ENCODE measurements at places on chromosomes 6 and 20.

DNA sequence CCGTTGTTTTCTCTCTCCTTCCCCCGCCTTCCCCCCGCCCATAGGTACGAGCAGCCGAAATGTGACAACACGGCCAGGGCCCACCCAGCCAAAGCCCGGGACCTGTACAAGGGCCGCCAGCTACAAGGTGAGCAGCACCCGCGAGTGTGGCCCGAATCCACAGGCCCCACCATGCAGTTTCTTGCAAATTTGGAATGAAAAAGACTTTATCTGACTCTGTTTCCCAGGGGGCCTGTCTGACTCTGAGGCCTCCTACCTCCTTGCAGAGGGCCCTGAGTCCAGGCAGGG, 167.1 kb downstream of the SMOC2 start:
- no peak for DNase-seq

GRCh38 chr20:1579488-1579887, 22.0 kb upstream of the SIRPD start:
- no peak for DNase-seq

DNA sequence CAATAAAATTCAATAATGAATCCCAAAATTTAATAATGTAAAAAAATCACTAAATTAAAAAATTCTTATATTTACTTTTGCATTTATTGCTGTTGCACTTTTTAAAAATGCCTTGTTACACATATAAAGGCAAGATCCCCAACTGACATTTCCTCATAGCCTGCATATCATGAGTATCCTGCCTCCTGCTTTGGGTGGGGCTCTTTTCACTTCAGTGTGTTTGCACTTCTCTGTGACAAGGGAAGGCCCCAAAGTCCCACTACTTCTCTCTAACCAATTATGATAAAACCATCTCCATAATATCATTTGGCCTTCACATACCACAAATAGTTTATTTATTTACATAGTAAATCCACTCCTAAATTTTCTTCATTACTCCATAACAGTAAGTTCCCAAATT, 446.1 kb upstream of the MARCKS start:
- no peak for DNase-seq

DNA sequence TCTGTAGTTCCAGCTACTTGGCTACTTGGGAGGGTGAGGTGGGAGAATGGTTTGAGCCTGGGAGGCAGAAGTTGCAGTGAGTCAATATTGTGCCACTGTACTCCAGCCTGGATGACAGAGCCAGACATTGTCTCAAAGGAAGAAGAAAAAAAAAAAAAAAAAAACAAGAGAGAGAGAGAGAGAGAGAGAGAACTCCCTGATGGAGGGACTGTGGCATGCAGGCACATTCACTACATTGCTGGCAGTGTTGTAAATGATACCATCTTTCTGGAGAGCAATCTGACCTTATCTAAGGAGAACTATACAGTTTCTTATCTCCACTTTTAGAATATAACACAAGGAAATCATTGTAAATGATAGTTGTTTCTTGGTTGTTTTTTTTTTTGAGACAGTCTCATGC, 85.1 kb downstream of the MDN1 start:
- no peak for DNase-seq

DNA sequence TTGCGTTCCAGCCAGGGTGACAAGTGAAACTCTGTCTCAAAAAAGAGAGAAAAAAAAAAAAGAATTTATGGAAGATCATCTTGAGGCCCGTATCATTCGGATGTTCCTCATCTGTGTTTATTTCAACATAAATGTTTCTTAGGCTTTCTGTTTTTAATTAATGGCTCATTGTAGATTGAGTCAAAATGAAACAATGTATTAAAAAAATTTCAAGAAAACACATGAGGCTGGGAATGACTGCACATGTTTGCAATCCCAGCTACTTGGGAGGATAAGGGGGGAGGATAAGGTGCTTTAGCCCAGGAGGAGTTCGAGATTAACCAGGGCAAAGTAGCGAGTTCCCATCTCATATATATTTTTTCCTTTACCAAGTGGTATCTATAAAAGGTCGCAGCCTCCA, 47.3 kb downstream of the ITCH start:
- DNase-seq = no peak

DNA sequence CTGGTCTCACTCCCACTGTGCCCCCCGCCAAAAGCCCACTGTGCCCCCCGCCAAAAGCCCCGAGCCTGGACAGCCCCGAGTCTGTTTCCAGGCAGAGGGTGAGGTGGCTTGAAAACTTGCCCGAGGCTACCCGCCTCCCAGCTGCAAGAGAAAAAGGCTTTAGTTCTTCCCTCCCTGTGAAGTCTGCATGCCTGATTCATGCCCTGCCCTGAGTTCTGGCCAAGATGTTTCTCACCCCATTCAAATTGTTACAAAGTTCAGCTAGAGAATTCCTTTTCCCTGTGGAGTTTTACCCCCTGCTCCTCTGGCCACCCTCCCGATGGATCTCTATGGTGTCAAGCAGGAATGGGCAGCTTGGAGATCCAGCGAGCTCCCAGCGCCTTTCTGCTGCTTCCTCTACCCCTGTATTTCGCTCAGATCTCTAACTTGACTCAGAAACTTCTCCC, 298.8 kb upstream of the MAP3K7 start:
- DNase-seq = no peak

DNA sequence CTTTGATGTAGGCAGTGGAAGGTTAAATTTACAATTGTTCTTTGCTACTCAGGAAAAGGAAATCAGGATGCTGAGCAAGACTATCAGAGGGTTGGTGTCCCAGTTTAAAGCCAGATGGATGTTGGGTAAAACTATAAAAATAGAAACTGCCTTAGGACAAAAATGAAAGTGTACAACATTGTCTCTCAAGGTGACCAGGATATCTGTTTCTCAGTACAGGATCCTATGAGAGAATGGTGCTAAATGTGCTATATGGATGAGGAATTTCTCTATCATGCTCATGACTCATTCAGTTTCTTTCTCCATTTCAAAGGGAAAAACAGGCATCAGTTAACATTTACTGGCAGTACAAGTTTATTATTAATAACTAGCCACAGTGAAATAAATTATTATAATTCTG, 534.2 kb upstream of the GJE1 start:
- no peak for DNase-seq

DNA sequence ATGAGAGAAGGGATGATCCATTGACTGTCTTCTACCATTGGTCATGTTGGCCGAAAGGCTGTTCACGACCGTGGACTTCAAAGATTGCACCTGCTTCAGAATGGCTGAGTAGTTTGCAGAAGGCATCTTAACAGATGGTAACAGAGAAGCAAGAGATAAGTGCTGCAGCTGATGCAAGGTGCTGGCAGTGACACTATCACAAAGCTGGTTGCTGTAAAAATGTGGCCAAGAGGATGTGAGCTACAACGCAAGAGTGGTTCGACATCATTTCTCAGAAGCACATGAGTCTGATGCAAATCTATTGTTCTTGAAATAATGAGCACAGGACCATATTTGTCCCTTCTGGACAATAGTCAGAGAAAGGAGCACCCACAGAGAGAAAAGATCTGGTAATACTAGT, 27.0 kb upstream of the ANKEF1 start:
- no peak for DNase-seq

DNA sequence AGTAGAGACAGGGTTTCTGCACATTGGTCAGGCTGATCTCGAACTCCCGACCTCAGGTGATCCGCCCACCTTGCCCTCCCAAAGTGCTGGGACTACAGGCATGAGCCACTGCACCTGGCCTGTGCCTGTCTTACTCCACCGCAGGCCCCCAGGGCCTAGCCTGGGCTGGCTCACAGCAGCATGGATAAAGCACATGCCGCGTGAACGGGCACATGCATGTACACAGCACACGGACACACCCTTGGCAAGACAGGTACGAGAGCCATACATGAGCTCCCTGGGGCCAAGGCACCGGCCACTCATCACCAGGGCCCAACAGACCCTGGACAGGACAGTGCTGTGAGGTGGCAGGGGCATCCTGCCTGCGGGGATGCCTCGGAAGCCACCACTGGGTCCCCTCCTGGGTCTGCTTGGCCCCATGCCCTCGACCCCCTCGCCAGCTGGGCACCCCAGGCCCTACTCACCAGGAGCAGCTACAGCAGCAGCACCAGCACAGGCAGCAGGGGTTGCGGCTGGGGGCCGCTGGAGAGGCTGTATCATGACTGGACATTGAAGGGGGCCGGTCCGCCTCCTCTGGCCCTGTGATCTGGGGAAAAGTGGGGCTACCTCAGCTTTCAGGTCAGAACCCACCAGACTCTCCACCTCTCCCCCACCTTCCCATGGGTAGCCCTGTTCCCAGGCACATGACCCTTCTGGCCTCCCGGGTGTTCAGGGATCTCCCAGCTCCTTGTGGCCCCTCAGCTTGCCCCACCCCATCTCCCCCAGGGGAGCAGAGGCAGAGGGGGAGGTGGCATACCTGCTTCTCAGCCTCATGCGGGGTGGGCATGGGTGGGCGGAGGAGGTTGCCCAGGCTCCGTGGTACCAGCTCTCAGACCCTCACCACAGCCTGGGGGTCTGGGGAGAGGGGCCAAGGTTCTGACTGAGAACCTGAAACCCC, 3.0 kb downstream of the RGS19 start:
- DNase-seq = no peak

DNA sequence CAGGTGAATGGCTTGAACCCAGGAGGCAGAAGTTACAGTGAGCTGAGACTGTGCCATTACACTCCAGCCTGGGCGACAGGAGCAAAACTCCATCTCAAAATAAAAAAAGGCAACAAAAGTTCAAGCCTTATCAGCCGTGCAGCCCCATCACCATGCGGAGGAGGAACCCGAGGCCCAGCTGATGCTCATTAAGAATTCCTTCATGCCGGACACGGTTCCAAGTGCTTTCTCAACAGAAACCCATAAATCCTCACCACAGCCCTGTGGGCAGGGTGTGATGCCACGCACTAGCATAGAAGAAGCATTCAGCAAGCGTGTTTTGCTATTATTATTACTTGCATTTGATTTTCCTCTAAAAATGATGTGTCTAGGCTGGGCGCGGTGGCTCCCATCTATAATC, 56.3 kb downstream of the PREX1 start:
- DNase-seq = peak; percentile 27

DNA sequence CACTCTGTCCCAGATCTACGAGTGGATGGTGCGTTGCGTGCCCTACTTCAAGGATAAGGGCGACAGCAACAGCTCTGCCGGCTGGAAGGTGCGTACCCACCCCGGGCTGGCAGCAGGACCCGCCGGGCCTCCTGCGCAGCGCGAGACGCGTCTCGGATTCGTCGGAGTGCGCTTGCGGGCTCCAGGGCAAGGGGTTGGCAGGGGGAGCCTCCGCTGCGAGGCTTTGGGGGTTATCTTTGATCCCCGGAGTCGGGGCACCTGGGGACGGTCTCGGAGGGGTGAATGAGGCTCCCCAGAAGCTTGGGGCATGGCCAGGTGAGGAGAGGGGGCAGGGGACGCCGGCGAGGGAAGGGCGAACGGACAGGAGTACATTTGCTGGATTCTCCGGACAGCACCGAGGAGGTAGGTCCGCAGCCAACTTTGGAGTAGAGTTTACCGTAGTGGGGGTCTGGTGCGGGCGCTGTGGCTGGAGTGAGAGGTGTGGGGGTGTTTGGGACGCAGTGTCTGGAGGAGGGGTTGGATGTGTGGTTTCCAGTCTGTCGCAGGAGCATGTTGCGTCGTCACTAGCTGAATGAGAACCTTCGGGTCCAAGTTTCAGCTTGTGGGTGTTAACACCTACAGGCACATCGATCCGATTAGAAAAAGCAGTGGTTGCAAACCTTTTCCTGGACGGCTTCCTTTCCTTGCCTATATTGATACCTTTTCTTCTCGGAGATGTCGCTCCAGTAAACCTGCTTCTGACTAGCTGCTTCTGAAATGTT, 1.2 kb downstream of the FOXO3 start:
- DNase-seq = no peak

- DNase-seq = no peak
These were observed 68.3 kb downstream of the CNBD2 start for GRCh38 chr20:36036688-36037087.

- no peak for DNase-seq
These were observed 237.6 kb upstream of the AFDN start for GRCh38 chr6:167588920-167589614.

GRCh38 chr6:74805916-74806696, 399.7 kb downstream of the COL12A1 start:
- DNase-seq = no peak
